LHCN-M2 (cell line): ENCODE measurements at places on chromosomes 11 and 22. TPM values are rescaled to one million over a fixed set of nuclear protein-coding genes. Genes with fewer than 3 reads are reported as not detected.

- DNase-seq, result no peak
Measured at GRCh38 chr11:62438641-62439040, 19.8 kb downstream of the SCGB1A1 start.

- DNase-seq, result no peak
Measured at GRCh38 chr11:76124905-76125770, 81.2 kb downstream of the WNT11 start.

DNA sequence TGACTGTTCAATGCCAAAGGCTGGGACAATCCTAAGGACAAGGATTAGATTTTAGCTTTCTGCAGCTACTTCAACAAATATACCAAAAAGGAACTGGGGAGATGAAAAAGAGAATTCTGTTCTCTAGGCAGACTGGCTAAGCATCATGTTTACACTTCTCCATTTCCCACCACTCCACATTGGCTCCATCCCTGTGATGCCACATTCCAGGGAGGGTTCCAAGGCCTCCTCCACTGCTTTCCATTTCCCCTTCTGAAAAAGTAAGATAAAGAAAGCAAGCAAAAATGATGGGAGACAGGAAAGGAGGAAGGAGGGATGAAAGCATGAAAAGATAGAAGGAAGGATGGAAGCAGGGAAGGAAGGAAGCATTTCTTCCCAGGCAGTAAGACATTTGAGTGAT lies 315.8 kb downstream of the BLID start:
- no peak for DNase-seq

DNA sequence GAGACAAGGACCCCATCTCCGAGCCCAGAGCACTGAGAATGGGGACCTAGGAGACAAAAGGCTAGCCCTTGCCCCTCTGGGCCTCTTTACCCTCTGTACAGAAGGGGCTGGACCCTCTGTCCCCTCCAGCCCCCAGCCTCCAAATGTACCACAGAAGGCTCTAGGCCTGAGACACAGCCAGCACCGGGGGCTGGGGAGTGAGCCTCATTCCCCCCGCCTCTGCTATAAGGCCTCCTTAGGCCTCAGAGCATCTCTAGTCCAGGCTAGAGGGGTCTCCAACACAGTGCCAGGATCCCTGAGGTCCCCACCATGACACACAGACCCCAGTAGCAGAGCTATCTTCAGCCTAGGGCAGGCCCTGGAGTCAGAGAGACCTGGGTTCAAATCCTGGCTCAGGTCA lies 4.8 kb downstream of the SMTN start:
- no peak for DNase-seq

The CD3G gene
- not detected in 2 replicates for total RNA-seq

- DNase-seq, result peak; percentile 61
Measured at GRCh38 chr11:100929377-100929776, 200.2 kb downstream of the PGR start.

The P2RY2 gene
- not detected in 2 replicates for total RNA-seq

The CNGA4 gene
- total RNA-seq, result not detected in 2 replicates
